ENCODE measurements at places on chromosomes 5 and 9.

DNA sequence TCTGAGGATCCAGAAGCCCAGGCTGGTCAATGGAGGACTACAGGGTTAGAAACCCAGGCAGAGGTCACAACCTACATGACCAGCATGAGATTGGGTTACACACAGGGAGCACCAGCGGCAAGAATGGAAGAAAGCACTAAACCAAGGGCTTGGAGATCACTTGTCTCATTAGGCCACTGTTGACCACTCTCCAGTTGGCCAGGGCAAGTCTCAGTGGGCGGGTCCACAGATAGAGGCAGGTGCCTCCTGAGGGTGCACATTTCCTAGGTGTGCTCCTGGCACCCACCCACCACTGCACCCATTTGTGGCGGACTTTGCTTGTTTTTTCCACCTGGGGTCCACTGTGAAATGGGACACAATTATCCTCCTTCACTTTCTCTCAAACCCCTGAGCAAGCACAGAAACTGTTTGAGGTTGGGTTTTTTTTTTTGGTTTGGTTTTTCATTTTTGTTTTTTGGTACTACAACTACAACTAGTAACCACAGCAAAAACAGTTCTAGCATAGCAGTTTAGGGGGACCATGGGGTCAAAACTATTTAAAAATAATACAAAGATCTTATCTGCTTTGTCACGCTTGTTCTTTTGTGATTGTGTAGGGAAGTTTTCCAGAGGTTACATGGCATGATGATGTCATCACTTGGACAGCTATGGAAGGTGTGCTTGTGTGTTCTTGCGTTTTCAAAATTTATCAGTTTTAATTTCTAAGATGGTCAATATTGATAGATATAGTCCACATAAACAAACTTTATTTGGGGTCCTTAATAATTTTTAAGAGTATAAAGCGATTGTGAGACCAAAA lies 6.1 kb downstream of the NPR2 start:
- no peak for DNase-seq

- no peak for DNase-seq
Observed at GRCh38 chr5:23411994-23412393, 95.4 kb upstream of the PRDM9 start.

DNA sequence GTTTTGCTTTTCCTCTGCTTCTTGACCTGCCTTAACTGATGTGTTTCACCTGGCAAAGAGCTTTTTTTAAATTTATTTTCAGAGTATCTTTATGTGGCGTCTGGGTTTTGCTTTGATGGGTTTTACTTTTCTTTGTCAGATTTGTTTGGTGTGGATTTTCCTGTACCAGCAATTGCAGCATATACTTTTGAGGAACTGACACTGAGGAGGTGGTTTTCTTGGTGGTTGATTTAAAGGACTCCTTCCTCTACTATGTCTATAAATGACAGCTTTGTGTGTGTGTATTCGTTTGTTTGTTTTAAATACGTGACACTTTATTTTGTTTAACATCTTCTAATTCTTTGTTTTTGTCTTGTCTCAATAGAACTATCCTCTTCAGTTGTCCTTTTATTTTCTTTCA lies 1071.9 kb upstream of the ARRDC3 start:
- DNase-seq = no peak

- no peak for DNase-seq
Observed at GRCh38 chr5:54484219-54484894, 28.9 kb downstream of the HSPB3 start.

GRCh38 chr9:5630081-5630507 lies 1.2 kb downstream of the RIC1 start:
- no peak for DNase-seq

DNA sequence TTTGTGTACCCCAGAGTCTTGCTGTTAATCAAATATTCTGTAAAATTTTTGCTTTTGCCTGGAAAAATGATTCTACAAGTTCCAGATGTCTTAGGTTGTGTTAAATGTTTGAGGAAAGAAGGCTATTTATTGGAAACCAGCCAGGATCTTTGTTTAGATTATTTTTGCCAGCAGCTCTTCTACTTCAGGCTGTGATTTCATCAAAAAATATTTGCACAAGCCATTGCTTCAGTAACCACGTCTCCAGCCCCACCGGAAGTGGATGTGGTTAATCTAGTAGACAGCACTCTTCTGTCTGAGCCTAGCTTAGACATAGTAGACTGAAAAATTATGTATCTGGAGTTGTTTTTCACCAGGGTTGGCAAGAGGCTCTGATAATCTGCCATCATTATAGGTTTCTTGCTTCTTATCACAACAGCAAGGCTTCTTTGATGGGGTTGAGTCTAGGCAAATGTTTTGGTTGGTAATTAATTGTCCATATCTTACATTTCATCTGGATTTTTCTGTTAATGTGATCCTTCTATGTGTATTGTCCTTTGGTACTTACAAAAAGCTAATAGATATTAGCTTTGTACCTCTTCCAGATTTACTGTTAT lies 17.1 kb downstream of the KCTD16 start:
- DNase-seq = peak; percentile 52

DNA sequence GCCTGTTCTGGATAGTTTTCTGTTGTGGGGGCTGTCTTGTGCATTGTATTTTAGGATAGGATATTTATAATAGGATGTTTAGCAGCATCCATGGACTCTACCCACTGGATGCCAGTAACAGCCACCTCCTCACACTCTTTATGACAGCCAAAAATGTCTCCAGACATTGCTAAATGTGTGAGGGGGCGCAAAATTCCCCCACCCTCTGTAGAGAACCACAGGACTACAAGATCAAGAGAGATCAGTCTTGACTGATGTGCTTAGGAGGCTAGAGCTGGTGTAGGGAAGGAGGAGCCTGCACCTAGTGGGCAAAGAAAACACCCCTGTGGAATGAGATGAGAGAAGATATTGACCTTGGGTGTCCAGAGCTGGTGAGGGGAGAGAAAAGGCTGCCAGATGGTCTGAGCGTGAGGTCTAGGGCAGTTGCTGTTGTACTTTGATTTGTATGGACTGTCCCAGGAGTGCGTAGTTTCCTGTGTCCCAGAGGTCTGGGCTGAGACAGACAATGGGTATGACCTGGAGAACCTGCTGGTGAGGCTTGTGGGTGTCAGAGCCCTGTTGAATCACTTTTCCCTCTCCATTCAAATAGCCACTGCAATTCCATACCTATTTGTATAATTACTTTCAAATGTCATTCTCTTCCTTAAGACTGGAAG lies 16.3 kb downstream of the DAPK1 start:
- no peak for DNase-seq

DNA sequence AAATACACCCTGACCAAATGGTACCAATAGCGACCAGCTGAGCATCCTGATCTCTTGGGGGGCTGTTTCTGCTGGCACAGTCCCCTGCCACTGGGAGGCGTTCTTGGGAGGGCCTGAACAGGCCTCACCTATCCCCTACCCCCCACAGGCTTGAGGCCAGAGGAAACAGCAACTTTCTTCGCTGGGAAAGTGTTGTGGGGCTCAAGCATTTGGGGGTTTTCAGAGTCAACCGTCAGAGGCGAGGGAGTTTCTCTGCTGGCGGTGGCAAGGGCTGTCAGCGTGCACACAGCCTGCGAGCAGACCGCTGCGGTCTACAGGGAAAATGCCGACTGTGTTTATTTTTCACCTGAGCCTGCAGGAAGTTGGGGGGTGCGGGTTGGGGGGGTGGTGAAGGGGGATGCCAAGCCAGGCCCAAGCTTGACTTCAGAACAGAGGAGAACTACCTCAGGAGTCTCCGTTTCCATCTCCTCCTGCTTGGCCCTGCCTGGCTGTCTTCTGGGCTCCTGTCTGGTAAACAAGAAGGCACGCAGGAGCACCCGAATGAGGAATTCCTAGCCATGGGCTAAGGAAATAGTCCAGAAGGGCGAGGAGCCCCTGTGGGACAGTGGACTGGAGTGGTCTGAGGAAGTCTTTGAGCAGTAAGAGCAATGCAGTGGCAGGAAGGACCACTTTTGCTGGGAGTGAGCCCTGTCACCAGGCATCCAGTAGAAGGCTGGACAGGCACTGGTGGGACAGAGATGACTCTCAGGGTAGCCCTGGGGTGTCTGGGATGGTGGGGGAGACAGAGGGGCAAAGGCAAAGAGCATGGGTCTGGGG lies 18.1 kb downstream of the TCF7 start:
- peak; percentile 70 for DNase-seq

GRCh38 chr9:28409919-28410318 lies 836.6 kb upstream of the C9orf72 start:
- no peak for DNase-seq

DNA sequence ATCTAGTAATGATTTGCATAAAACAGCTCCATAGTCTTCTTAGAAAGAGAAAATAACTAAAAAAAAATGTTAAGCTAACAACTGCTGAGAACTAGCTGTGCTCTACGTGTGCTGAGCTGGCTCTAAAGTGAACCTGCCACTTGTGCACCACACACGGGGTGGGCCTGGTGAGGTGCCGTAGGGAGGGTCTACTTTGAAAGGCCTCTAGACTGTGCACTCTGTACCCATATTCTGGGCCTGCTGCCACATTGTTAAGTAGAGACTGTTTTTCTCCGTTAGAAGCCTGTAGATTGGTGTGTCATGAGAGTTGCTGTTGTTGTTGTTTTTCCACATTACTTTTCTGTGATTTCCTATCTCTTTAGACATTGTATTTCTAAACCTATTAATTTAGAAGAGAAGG lies 93.9 kb downstream of the CD180 start:
- DNase-seq = no peak

- peak; percentile 41 for DNase-seq
Observed at GRCh38 chr5:140402258-140403074, 833 bp downstream of the ANKHD1 start.

DNA sequence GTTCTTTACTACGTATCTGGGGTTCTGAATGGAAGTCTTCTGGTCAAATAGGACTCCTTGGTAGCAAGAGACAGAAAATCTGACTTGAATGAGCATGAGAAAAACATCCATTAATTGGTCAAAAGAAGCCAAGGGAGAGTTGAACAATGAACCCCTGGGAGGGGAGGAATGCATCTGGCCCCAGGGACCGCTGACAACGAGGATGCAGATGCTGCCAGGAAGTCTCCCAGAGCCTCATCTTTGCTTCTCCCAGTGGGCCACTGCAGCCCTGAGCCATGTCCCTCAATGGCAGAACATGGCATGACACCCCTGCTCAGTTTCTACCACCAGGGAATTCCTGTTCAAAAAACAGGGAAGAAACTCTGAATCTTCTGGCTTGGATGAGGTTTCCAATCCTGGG lies 50.5 kb upstream of the ICE1 start:
- no peak for DNase-seq

DNA sequence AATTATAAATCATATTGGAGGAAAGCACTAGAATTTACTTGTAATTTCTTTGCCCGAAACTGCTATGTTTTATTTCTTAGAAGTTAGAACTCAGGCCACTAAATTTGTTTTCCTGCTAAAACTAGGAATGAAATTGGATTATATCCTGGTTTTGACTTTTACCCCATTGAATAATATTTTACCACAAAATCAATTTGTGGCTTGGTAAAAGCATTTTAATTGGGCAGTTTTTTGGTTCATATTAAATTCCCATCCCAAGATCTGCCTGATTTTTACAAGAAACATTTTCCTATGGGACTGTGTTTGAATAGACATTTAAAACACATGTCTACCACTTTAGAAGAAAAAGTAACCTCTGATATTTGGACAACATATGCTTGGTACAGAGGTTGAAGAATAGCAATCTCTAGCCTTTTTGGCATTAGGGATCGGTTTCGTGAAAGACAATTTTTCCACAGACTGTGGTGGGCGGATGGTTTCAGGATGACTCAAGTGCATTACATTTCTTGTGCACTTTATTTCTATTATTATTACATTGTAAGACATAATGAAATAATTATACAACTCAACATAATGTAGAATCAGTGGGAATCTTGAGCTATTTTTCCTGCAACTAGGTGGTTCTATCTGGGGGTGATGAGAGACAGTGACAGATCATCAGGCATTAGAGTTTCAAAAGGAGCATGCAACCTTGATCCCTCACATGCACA lies 565.6 kb downstream of the PRR16 start:
- DNase-seq = no peak

DNA sequence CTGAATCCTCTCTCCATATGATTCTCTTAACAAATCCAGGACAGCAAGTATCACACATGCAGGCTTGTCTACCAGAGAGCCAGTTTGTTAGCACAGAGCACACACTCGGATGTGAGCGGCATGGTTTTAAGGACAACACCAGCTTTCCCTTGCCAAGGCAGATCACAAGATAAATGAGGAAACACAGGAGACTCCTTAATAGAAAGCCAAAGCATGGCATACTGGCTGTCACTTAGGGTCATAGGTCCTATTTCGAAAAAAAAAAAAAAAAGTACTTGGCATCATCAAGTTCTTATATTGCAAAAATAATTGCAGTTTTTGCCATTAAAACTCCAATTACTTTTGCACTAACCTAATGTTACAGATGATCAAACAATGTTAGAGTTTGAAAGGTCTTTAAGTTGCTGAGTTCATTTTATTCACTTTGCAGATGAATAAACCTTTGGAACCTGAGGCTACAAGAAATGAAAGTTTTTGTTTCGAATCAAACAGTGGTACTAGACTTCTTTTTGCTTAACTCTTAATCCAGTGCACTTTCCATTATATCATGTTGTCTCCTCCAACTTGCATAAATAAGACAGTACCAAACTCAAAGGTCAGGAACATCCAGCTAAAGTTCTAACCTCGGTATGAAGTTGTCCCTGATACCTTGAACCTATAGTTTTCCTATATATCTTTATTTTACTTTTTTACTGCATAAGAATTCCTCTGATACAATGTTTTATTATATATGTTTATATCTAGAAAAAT lies 138.5 kb downstream of the MPDZ start:
- no peak for DNase-seq

DNA sequence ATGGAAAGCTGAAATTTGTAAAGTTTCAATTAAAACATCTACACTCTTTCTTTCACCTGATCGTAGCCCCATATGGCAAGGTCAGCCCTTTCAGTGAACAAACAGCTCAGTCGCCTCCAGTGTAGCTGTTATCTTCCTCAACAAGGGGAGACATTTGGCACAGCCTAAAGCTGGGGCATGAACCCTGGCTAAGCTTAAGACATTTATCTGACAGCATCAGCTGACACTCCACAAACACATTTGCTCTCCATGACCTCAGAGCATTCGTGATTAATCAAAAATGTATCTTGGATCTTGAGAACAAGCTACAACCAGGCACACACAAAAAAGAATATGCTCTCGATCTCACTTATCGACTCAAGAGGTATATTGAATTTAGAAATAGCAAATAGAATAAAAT lies 67.3 kb downstream of the POU5F2 start:
- no peak for DNase-seq

GRCh38 chr9:35945341-35946018 lies 12.5 kb downstream of the OR2S2 start:
- peak; percentile 50 for DNase-seq

DNA sequence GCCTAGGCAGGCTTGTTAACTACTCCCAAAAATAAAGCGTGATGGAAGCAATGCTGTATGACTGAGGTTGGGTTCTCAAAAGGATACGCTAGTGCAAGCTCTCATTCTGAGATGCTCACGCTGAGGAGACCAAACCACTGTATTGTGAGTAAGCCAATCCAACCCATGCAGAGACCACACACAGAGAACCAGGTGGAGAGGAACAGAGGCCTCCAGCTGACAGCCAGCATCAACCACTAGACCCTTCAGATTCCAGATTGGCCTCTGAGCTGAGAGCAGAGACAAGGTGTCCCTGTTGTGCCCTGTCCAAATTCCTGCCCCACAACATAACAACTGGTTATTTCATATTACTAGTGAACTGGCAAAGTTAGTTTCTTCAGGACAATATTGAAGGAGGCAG lies 4.5 kb downstream of the TSTD2 start:
- DNase-seq = no peak

Measured in activated T-cell treated with anti-CD3 and anti-CD28 coated beads for 24 hours (primary cell).